ENCODE measurements at places on chromosomes 7 and 10.

DNA sequence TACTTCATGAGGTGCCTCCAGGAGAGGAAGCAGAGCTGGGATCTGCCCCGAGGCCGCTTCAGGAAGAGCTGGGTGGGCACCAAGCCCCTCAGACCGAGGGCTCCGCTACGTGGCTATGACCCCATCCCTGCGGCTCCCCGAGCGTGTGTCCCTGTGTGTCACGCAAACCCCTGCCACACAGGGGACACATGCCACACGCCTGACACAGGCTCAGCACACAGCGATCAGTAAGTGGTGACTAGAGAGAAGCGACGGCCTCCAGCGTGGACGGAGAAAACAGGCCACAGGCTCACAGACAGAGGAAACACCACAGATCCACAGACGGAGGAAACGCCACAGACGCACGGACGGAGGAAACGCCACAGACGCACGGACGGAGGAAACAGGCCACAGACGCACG lies 18.5 kb downstream of the DIP2C start:
- DNase-seq = no peak

DNA sequence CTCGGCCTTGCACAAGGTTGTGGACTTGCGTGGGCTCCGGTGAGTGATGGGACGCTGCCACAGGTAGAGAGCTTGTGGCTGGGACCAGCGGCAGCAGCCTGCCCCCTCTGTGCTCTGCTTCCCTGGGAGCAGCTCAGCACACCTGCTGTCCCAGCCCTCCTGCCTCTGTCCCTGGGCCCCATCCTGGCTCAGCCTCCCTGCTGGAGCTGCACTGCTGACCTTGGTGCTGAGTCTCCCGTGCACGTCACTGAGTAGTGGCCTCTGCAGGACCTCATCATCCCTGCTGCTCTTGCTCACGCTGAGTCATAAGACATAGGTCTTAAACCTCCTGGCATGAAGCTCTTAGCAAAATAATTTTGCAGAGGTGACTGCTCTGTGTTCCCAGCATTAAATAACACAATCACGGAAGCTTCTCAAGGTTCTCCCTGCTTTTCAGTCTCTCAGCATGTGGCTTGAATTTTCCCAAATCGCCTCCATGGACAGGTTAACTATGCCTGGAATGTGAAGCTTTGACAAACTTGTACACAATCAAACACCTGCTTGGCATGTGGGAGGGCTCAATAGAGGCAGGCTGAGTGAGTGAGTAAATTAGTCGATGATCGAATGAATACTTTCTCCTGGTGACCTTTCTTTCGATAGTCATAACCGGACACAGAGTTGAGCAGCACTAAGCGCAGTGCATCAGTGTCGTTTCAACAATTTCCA lies 63.8 kb upstream of the NPS start:
- no peak for DNase-seq

GRCh38 chr10:121708728-121709674 lies 110.8 kb upstream of the FGFR2 start:
- DNase-seq = no peak

GRCh38 chr10:68103261-68103878 lies 5.9 kb upstream of the MYPN start:
- no peak for DNase-seq

- peak; percentile 40 for DNase-seq
Measured at GRCh38 chr10:23505797-23506465, 67.1 kb downstream of the OTUD1 start.

DNA sequence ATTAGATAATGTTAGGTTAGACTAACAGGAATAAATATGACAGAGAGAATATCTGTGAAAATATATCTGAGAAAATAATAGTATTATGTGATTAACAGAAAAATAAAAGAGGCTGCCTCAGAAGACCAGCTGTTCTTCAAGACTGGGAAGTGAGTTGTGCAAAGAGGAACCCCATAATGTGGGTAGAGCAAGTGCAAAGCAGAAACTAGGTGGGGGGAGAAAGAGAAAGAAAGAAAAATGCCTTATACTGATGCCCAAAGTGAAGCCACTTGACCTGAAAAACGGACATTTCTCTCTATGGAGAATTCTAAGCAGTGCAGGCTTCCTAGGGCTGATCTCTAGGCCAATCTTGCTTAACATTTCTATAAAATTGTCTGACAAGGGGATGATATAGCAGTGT lies 3.8 kb downstream of the NEBL start:
- no peak for DNase-seq

DNA sequence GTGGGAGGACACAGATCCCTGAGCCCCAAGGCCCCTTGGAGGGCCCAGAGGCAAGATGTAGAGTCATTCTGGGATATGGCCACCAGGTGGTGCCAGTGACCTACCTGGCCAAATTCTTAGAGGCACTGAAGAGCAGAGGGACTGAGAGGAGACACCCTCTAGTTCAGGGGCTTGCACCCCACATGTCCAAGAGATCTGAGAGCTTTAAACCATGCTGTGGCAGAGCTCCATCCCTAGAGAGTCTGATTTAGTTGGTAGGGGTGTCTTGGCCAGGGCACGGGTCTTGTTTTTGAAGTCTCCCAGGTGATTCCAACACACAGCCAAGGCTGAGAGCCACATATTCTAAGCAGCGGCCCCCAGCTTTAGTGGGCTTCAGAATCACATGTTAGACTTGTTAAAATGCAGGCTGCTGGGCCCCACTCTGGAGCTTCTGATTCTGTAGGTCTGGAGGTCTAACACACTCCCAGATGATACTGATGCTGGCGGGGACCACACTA lies 52.5 kb downstream of the PRF1 start:
- DNase-seq = peak; percentile 76

DNA sequence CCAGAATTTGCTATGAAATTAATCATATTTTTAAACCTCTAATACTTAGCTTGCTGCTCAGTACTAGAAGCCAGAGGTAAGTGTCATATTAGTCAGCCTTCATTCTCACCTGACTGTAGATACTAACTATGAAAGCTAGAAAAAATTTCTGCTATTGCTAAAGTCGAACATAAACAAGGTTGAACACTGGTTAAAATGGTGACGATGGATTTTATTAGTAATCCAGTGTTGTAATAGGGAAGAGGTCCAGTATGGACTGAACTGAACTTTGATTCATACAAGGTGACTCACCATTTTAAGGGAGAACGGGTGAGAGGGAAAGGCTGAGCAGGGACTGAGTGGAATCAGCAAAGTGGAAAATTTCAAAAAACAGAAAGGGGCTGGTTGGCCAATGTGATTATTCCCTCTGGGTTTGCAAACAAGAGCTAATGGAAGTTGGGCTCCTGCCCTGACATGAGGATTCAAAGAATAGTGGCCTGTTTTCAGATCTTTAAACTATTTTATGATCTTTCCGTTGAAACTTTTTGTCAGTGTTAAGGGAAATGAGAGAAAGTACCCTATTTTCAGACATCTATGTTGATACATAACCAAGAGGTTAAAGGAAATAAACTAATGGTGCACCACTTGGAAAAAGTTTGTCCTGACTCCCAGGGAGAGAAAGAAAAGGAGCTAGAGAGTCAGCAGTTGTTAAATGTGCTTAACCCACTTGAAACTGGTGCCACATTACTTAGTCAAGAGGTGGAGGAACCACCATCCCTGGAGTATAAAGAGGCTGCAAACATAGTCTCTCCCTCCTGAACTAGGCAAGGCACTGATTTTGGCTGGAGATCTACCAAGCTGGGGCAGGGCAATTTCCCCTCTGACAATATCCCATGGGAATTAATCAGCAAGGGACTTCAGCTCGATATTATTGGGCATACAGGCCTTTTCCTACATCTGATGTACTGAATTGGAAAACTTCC lies 15.3 kb upstream of the AKR1C1 start:
- no peak for DNase-seq

DNA sequence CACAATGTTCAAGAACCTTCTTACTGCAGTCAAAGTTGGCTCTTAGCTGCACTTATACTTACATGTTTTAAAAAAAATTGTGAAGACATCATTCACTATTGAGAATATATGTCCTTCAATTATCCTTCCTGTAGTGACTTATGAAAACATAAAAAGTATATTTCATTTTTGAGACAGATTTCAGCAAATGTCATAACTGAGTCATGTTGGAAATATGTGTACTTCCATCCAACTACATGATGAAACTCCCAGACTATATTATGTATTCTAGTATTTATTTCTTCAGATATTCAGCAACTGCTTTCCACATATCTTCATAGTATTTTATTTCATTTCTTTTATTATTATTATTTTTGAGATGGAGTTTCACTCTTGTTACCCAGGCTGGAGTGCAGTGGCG lies 160.2 kb downstream of the ARHGAP12 start:
- DNase-seq = no peak

DNA sequence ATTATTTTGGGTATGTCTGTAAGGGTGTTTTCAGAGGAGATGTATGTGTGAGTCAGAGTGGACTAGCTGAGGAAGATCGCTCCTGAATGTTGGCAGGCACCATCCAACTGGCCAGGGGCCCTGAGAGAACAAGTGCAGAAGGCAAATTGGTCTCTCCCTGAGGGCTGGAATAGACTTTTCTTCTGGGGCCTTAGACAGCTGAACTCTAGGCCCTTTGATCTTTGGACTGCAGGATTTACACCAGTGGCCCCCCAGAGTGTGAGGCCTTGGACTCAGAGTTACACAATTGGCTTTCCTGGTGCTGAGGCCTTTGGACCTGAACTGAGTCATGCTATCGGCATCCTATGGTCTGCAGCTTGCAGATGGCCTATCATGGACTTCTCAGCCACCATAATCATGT lies 217.2 kb downstream of the REEP3 start:
- no peak for DNase-seq

DNA sequence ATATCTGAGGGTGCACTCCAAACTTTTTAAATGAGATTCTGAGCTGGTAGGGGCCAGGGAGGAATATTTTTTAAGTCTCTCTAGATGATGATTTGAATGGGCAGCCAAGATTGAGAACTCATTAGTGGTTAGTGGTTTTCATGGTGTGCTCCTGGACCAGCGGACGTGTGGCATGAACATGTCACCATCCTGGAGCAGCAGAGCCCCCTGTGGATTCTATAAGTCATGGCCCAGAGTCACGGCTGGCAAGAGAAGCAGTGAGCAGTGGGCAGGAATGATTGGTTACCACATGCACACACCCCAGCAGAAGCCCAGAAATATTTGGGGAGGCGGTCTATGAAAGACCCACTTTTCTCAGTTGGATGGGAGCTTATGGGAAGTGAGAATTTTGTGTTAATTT lies 21.2 kb upstream of the UCN3 start:
- no peak for DNase-seq

DNA sequence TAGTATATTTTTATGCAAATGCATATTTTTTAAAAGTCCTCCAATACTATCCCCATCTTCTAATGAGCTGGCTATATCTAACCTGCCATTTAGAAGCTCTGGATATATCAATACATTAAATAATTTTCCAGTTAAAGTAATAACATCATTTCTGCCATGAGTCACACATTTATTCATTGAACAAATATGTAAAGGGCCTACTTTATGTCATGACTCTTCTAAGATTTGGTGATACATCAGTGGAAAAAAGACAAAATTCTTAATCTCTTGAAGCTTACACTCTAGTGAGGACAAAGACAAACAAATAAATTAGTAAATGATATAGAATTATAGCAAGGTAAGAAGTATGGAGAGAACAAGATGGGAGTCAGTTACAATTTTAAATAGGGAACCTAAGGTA lies 716.8 kb upstream of the LRRTM3 start:
- no peak for DNase-seq

DNA sequence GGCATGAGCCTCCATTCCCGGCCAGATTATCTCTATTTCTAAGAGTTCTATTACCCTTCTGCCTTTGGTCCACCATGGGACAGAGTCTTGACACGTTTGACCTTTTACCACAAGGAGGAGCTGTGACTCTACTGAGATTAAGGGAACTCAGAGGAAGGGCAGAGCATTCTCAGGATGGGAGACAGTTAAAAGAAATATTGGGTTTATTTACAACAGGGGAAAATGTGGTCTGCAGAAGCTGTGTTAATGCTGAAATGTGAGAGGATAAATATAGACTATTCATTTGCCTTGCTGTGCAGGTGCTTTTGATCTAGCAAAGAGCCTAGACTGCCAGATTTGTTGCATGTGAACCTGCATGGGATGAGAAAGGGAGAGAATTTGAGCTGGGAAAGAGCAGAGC lies 45.8 kb upstream of the PRSS58 start:
- peak; percentile 8 for DNase-seq

GRCh38 chr10:58152673-58153263 lies 114.9 kb downstream of the IPMK start:
- DNase-seq = peak; percentile 26

GRCh38 chr10:109022417-109023049 lies 900.8 kb downstream of the XPNPEP1 start:
- no peak for DNase-seq

DNA sequence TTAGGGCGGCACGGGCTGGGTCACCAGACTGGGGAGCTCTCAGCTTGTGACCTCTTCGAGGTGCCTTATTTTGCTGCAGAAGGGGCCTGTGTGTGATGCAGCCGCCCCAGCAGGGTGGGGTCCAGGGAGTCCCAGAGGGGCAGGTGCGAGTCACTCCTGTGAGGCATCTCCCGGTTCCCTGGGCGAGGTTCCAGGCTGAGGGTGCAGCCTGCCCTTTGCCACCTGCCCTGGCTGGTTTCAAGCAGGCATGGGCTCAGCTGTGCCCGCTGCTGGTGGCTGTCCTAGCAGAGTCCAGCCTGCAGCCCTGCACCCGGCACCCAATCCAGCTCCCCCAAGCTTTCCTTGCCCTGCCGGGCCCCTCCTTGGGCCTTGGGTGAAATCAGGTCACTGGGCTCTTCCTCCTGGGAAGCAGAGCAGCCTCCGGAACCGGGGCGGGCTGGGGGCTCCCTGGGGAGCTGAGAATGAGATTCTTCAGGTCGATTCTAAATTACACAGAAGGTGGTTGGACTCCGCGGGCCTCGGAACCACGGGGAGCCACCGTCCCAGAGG lies 64.8 kb downstream of the PWWP2B start:
- no peak for DNase-seq

DNA sequence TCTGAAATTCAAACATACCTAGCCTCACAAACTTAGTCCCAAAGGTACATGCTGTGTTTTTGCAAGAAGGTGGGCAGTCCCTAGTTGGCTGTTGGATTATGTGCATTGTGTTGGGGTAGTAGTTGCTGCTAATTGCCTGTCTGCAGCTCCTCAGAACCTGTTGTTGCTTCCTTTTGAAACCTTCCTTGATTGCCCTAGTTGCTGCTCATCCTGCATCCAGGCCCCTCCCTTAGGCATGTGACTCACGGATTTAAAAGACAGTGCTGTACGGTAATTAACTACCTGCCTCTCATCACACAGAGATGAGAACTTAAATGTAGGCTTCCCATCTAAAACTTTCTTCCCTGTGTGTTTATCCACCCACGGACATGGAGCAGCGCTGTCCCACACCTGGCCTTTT lies 67.7 kb downstream of the BMPR1A start:
- DNase-seq = peak; percentile 3

DNA sequence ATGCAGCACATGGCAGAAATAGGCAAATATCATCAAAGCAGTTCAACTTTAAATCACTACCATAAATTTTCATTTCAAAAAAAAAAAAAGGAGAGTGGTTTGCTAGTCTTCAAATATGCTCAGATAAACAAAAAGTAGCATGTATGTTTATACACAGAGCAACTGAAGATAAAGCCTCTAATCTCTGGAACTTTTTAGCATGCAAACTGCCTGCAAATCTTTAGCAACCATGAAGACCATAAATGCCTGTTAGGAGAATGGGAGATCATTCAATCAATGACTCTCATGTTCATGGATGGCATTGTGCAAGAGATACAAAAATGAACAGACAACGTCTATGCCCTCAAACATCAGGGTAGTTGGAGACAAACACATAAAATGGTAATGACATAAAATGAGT lies 57.3 kb downstream of the ORC5 start:
- no peak for DNase-seq

GRCh38 chr10:61974601-61975390 lies 73.3 kb downstream of the ARID5B start:
- no peak for DNase-seq

- no peak for DNase-seq
Measured at GRCh38 chr7:214410-215212, 22.2 kb downstream of the FAM20C start.

All from NCI-H1417 (cell line).